ENCODE measurements at places on chromosomes 11 and 22.

GRCh38 chr11:93481279-93481678 lies 61.9 kb downstream of the SMCO4 start:
- DNase-seq = no peak

DNA sequence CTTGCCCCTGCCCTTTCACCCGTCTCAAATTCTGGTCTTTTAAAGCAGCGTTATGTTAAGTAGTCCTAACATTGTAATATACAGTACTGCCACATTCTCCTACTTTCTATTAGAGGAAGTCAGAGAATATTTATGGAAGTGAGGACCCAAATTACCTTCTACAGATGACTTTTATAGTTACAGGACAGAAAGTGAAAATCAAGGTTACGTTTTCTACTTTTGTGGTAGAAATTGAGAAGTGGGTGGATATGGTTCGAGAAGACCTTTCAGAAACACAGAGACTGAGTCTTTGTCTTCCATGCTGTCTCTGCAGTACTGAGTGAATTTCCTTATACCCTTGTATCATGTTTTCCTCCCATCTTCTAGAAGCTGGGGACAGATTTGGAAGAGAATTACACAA lies 17.1 kb downstream of the SC5D start:
- no peak for DNase-seq

GRCh38 chr22:41256254-41257253 lies 15.8 kb upstream of the CHADL start:
- no peak for DNase-seq

DNA sequence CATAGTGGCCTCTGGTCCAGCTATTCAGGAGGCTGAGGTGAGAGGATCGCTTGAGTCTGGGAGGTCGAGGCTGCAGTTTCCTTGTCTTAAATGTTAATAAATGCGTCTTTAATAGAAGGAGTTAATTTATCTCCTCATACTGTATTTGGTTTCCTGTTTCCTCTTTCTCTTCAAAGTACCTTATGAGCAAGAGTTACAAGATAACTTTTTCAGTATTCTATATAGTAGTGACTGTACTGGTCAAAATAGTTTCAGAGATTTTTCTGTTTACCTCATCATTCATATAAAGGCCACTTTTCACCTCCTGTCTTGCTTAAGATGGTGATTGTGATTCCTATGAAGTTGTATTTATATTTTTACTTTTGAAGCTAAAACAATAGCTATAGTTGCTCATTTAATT lies 50.9 kb downstream of the MCAM start:
- no peak for DNase-seq

DNA sequence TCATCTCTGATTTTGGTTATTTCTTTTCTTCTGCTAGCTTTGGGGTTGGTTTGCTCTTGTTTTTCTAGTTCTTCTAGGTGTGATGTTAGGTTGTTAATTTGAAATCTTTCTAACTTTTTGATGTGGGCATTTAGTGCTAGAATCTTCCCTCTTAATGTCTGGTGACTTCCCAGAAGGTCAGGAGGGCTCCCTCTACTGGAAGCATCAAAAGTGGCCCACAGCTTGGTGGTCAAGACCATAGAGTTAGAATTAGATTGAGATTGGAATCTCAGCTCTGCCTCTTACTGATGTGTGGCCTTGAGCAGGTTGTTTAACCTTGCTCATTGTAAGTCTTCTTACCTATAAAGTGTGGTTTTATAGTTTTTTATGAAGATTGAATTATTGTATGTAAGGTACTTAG lies 99.3 kb downstream of the FDX1 start:
- no peak for DNase-seq

DNA sequence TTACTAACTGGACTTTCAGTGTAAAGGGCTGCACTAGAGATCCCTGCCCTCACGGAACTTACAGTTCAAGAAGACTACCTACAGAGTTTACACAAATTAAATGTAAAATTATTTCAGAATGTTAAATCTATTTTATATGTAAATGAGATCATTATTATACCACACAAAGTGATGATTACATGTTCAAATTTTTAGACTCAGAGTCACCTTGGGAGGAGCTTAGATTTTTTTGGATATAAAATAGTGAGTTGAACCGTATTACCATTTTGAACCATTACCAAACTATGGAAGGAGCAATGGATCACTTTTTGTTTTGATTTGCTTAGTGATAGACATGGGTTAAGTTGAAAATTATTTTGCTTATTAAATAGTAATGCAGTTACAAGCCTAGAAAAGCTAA lies 1.6 kb downstream of the IPO7 start:
- DNase-seq = no peak

DNA sequence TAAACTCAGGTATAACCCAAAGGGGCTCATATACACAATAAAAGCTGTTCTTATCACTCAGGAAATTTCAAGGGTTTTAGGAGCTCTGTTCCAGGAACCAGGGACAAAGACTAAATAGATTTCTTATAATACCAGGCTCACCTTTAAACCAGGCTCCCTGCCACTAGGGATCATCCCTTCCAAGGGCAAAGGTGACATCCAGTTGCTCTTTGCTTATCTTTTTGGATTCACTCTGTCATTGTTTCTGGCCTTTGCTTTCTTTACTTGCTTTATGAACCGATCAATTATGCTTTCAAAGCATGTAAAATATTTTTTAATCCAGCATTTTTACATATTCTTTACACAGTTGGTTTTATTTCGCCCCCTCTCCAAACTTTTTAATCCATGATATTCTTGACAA lies 321.7 kb upstream of the SYN3 start:
- no peak for DNase-seq

Data from stimulated activated CD8-positive, alpha-beta memory T cell treated with anti-CD3 and anti-CD28 coated beads, Interleukin-4, amount 100 ng/mL, for 24 hours (primary cell).